ENCODE measurements at places on chromosomes 16 and 17.

GRCh38 chr17:43070872-43071271, 45.8 kb downstream of the RND2 start:
- no peak for DNase-seq

DNA sequence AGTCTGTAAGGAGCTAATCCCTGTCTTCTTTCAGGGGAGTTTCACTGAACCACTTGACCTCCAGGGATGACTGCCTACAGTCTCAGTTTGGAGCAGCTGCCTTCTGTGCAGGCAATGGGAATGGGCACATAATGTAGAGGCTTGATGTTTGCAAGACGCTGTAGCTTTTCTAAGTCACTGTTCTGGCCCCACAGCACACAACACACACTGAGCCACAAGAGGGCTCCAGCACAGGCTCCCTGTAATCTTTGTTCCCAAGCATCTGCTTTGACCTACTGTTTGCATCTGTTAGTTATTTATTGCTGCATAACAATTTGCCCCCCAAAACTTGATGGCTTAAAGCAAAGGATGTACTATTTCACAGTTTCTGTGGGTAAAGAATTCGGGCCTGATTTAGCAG, 419.0 kb upstream of the ASIC2 start:
- no peak for DNase-seq

DNA sequence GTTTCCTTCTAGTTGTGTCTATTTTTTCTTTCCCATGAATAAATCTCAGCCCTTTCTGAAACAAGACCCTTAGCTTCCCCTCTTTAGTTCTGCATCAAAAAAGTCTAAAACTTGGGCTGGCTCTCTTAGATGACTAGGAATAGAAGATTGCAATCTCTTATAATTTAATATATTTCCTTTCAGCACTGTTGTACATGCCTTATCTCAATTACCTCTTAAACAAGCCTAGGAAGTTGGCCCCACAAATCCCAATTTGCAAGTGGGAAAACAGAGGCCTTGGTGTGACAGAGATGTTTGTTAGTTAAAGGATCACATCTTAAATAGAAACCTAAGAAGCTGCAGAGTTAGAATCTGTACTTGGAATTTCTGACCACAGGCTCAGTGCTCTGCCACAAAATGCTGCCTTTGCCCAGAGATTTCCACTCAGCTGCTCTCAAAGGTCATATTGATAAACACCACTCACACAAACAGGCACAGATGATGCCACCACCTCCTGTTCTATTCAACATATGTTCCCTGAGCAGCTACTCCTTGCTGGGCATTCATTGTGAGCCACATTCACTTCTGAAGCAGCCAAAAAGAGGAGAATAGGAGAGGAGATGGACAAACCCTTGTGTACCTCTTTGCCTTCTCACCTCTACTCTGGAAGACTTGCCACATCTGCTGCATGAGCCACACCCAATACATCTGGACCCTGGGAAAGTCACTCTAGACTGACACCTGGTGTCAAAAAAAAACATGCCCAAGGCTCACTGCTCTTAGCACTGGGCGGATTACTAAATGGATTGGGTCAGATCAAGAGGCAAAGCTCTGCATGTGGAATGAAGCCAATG, 5.5 kb downstream of the CCDC182 start:
- no peak for DNase-seq

GRCh38 chr17:9672266-9672665, 26.9 kb downstream of the USP43 start:
- DNase-seq: peak; percentile 57

- DNase-seq: no peak
Measured at GRCh38 chr17:40506786-40507185, 5.4 kb upstream of the TNS4 start.

DNA sequence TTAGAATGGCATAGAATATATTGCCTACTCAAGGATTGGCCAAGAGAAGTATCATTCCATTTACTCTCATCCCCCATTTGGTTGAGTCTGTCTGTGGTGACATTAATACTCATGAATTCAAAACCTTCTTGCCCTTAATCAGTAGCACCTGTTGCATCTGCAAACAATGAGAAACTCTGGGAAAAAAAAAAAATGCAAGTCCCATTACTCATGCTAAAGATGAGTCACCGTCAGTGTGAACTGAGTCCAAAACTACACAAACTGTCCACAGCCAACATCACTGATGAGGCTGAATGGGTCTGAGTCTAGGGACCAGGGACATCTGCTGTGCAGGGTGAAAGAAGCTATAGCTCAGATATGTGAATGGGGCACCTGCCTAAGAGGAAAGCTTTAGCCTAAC, 96.9 kb upstream of the ADAMTS18 start:
- peak; percentile 83 for DNase-seq

DNA sequence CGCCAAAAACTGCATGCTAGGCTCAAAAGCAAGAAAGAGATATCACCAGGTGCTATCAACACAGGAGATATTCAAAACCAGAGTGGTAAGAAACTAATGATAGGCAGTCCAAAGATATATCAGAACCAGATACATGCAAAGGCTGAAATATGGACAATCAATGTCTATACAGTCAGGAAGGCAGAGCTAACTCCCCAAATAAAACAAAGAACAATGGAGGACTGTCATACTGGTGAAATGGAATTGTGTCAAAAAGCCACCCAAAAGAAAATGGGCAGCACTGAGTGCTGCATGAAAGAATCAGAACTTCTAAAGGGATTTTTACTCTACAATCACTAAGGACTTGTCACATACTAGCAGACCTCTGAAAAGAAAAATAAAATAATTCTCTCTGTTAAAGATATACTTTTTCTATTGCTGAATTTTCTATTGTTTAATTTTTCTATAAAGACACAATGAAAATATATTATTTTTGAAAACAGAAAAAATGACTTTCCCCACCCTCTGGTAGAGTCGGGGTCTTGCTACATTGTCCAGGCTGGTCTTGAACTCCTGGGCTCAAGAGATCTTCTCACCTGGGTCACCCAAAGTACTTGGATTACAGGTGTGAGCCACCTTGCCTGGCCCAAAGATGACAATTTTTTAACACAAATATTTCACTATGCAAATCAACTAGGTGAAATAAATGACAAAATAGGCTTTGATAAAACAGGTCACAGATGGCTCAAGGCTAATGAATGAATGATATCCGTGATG, 98.2 kb downstream of the USP32 start:
- no peak for DNase-seq

GRCh38 chr16:70512456-70512855, 10.9 kb downstream of the COG4 start:
- peak; percentile 78 for DNase-seq

DNA sequence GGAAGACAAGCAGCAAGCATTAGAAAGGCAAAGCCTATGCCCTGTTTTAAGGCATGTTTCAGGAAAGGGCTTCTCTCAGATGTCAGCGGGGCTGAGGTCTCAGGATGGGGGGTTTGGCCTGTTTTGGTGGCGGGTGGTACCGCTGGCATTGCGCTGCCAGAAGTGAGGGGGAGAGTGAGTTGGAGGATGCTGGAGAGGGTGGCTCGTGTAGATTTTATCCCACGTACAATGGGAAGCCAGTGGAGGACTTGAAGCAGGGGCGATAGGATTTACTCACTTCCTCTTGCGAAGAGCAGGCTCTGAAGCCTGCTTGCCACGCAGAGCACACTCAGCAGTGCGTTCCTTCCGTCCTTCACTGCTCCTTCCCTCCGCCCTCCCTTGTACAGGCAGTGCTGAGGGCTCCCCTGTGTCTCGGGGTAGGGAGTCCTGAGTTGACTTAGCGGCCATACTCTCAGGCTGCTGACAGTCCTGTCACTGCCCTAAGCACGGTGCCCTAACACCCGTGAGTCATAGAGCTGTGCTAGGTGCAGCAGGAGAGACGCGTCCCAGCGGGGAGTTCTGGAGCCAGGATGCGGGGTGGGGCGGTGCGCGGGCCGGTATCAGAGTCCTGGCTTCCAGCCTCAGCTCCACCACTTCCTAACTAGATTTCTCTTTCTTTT, 113.1 kb downstream of the SNX29 start:
- peak; percentile 83 for DNase-seq

DNA sequence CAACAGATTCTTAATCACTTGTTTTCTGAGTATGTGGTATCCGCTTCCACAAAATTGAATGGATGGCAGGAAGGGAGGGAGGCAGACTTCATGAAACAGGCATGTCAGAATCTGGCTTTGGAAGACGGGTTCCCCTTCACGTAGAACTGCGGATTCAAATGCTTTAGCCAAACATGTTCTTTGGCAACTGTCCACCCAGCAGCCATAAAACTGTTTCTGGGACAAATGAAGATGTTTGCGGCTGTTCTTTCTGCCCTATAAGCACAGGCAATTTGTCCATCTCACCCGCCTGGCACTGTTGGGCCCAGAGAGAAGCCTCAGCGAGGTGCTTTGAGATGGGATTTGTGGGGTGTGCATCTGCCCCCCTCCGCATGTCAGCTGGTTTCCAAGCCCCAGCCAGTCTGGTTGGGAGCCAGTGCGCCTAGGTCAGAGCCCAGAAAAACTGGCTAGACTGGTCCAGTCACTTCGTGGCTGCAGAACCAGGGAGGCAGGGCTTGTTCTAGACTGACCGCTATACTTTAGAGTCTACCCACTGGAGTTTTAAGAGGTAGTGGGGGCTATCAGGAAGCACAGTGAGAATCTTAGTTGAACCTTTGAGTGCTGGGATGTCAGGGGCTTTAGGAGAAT, 6.3 kb downstream of the CRHR1 start:
- DNase-seq: no peak

- DNase-seq: no peak
Measured at GRCh38 chr16:9344508-9344907, 253.1 kb downstream of the HAPSTR1 start.

- peak; percentile 68 for DNase-seq
Measured at GRCh38 chr17:7959503-7960253, 27.7 kb downstream of the CNTROB start.

GRCh38 chr16:17076092-17076754, 394.5 kb downstream of the XYLT1 start:
- DNase-seq: no peak

DNA sequence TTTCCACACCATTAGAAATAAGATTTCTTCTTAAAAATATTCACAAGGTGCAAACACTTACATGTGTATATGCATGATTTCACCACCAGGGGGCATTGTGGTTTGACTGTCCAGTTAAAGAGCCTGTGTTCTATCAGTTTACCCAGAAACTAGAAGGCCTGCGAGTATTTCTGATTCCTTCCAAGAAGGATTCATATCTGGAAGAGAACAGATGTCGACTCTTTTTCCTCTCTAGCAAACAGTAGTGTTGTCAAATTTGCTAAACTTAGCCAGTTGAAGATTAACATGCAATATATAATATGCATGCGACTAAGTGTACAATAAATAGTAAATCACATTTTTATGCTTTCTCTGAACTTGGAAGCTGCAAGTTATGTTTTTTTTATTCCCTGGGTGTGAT, 404.1 kb downstream of the WWOX start:
- DNase-seq: peak; percentile 24

DNA sequence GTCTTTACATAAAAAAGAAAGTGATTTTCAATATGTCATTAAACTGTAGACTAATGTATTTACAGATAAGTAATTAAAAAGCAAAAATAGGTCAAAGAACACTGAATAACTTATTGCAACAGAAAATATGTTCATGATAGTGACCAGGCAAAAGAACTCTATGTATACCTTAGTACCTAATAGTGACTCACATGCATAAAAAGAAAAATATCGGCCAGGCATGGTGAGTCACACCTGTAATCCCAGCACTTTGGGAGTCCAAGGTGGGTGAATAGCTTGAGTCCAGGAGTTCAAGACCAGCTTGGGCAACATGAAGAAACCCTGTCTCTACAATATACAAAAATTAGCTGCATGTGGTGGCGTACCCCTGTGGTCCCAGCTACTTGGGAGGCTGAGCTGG, 33.0 kb upstream of the TOM1L1 start:
- DNase-seq: no peak

GRCh38 chr16:78675312-78675711, 575.9 kb downstream of the WWOX start:
- DNase-seq: no peak

DNA sequence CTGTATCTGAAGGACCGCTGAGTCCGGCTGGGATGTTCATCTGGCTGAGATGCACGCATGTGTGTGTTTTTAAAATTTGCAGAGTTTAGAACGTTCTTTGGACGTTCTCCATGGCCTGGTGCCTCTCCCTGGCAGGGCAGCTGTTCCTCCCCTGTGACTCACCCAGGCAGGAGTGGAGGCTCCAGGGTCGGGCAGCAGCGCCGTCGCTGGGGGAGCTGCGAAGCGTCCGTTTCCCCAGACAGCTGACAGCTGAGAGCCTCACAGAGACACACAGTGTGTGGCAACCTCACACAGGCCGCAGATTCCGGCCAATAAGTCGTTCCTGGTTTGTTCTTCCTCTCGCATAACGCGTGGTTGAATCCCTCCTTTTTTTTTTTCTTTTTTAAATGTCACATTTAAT, 80.6 kb downstream of the OR1D5 start:
- DNase-seq: no peak

DNA sequence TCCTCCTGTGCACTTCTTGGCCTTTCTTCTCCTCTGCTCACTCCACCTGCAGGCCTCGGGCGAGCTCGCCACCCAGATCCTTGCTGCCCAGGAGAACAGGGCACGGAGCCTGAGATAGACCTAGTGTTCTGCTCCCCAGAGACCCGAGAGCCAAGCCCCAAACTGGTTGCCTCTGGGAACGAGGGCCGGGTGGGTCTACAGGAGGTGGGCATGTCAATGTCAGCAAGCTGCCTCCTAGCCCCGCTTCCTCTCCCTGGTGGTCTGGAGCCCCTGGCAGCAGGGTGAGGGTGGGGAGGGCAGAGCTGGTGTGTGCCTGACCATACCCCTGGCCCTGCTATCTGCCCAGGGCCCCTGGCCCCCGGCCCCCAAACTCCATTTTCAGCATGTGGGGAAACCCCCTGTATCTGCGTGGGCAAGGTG, 841 bp upstream of the NDRG4 start:
- DNase-seq: no peak

- DNase-seq: no peak
Measured at GRCh38 chr17:45836047-45837044, 8.3 kb upstream of the SPPL2C start.

GRCh38 chr17:41536741-41537613, 8.9 kb upstream of the KRT19 start:
- no peak for DNase-seq

GRCh38 chr17:19619705-19620325, 28.7 kb upstream of the ALDH3A2 start:
- DNase-seq: no peak

GRCh38 chr16:30357715-30358576, 2.8 kb upstream of the CD2BP2 start:
- DNase-seq: no peak

- no peak for DNase-seq
Measured at GRCh38 chr17:74970395-74970794, 2.2 kb downstream of the HID1 start.

DNA sequence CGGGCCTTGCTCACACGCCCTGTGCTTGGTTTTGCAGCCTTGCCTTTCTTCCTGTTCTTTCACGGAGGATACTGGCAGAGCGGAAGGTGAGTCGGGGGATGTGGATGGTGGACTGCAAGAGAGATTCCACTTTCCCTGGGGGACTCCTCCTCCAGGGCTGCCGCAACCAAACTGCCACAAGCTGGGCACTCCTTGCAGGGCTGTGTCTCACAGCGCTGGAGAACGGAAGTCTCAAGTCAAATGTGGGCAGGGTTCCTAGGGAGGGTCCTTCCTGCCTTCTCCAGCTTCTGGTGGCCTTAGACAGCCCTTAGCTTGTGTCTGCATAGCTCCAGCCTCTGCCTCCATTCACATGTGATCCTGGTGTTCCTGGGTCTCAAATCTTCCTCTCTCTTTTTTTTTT, 11.4 kb upstream of the BIRC5 start:
- DNase-seq: no peak

- DNase-seq: no peak
Measured at GRCh38 chr17:64611369-64611768, 50.7 kb downstream of the SMURF2 start.

GRCh38 chr16:29139261-29139802, 154.5 kb downstream of the LAT start:
- DNase-seq: peak; percentile 9

Measured in iris pigment epithelial cell (primary cell).